ENCODE measurements at places on chromosomes 16 and 17. TPM values are rescaled to one million over a fixed set of nuclear protein-coding genes. Genes with fewer than 3 reads are reported as not detected.

Gene PRR29
- total RNA-seq = 0.78 TPM

Gene CISD3
- total RNA-seq = 23.7 TPM

GRCh38 chr16:2451851-2452320 is 8.0 kb upstream of the TEDC2 start:
- no peak for DNase-seq

GRCh38 chr17:21814776-21815175 is 122.5 kb downstream of the KCNJ18 start:
- no peak for DNase-seq

Data from endothelial cell of umbilical vein (primary cell).